Body of pancreas (tissue), 4 donors: ENCODE measurements at places on chromosomes 4 and X. TPM values are rescaled to one million over a fixed set of nuclear protein-coding genes. Genes with fewer than 3 reads are reported as not detected.

Gene RAB41
- not detected for total RNA-seq

Gene RNF128
- 20.4 TPM for total RNA-seq

Gene VSIG1
- total RNA-seq = 0.33 TPM

Gene RPS6KA6
- total RNA-seq = 0.99 TPM

Gene SLITRK2
- not detected for total RNA-seq

Gene ACSL1
- total RNA-seq = 36.6 TPM

Gene AFP
- total RNA-seq = not detected

Gene NRK
- total RNA-seq = 2.0 TPM

Gene TMPRSS11F
- not detected for total RNA-seq

Gene TEX13B
- total RNA-seq = not detected
